ENCODE measurements at places on chromosomes 12 and 14.

DNA sequence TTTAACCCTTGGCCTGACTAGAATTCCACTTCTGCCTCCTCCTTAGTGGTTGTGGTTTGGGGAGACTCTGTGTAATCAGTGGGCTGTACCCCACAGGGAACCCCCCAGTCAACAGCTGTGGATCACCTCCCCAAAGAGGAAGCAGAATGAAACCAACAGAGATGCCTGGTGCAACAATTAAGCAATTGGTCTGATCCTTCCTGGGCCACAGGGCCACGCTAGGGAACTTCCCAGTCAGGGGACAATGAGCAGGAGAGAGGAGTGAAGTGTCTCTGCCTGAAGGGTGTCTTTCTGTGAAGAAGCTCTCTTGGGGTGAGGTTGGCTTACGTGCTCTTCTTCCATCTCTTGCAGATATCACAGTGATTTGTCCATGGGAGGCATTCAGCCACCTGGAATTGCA lies 8.2 kb downstream of the PDE6H start:
- DNase-seq = no peak

GRCh38 chr12:132163041-132163910 lies 19.0 kb downstream of the NOC4L start:
- no peak for DNase-seq

DNA sequence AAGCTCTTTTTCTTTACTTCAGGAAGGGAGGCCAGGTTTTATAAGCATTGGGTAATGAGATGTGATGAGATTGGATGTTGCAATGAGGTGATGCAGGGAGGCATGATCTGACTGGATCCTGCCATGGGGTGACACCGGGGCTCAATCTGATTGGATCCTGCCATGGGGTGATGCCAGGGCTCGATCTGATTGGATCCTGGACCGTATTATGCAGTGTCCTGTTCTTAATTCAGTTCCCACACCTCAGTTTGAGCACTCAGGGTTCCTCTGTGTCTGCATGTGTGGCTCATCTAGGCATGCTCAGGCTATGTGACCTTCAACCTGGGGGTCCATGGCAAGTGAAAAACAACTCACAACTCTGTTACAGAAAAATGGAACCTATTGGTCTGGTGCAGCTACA lies 166.4 kb downstream of the SLC15A4 start:
- no peak for DNase-seq

- no peak for DNase-seq
Observed at GRCh38 chr12:1497161-1497560, 97.2 kb downstream of the FBXL14 start.

DNA sequence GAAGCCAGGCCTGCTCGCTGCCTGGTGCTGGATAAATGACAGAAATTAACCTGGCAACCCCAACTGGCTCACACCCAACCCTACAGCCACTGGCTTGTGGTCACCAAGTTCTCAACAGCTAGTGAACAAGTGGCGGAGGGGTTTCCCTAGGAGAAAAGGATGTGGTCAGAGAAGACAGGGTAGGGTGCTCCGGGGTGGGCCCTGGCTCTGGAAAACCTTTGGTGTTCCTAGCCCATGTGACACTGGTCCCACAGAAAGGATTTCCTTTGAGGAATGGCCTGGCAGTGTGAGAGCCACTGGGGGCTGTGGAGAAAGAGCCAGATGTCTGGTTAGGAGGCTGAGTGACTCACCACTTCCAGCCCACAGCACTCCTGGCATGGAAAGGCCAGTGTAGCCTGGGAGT lies 8.7 kb downstream of the SYNE3 start:
- DNase-seq = no peak

DNA sequence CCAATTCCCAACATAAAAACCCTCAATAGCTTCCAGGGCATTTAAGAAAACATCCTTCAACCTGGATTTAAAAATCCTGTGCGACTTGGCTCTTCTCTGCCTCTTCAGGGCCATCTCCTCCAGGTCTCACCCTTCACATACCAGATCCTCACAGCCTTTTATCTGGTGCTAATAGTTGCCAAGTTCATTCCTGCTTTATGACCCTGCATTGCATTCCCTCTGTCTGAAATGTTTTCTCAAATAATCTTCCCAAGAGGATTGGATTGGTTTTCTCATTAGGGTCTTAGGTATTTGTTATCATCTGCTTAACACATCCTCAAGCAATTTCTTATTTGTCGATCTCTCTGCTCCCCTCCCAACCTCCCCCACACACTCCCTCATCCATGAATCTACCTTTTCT lies 832.0 kb downstream of the GALC start:
- DNase-seq = no peak

- peak; percentile 90 for DNase-seq
Observed at GRCh38 chr14:99534863-99535262, 53.7 kb downstream of the CCNK start.

DNA sequence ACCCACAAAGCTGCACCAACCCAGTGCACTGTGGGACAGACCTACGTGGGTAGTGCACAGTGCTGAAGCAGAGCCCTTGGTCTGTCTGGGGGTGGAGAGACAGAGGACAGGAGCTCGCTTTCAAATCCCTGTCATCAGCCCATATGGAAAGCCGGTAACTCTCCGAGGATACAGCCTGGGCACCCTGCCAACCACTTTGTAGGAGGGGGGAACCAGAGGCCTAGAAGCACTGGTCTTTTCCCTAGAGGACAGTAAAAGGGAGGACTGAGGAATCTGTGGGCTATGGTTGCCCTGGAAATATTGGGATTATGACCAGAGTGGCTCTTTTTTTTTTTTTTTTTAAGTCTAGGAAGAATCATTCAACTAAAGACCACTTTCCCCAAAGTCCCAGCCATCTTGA lies 74.3 kb downstream of the MAP3K9 start:
- DNase-seq = no peak

- DNase-seq = no peak
Observed at GRCh38 chr14:54890788-54891187, 11.8 kb downstream of the GCH1 start.

GRCh38 chr12:5497329-5498053 lies 65.6 kb downstream of the NTF3 start:
- no peak for DNase-seq

- peak; percentile 80 for DNase-seq
Observed at GRCh38 chr12:64611341-64612284, 1.3 kb downstream of the RASSF3 start.

DNA sequence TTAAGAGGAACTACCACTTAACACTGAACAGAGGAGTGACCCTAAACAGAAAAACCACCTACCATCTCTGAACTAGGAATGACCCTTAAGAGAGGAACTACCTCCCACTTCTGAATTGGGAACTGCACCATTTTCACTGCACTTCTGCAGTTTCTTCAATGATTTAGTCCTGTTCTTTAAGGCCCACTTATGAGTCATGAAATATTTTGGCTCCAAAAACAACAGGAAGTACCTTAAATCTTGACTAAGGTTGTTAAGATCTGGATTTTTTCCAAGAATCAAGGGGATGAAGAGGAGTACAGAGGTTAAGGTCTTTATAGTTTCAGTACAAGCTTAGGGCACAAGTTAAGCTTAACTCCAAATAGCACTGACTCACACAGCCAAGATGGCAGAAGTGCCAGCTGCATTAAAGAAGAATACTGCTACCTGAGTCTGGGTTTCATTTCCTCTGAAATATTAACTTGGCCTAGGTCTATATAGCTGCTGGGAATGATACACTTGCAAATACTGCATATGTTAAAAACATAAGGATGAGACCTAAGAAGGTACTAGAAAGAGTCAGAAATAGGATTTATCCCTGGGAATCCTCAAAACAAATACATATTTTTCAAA lies 4.2 kb downstream of the NPC2 start:
- DNase-seq = no peak

DNA sequence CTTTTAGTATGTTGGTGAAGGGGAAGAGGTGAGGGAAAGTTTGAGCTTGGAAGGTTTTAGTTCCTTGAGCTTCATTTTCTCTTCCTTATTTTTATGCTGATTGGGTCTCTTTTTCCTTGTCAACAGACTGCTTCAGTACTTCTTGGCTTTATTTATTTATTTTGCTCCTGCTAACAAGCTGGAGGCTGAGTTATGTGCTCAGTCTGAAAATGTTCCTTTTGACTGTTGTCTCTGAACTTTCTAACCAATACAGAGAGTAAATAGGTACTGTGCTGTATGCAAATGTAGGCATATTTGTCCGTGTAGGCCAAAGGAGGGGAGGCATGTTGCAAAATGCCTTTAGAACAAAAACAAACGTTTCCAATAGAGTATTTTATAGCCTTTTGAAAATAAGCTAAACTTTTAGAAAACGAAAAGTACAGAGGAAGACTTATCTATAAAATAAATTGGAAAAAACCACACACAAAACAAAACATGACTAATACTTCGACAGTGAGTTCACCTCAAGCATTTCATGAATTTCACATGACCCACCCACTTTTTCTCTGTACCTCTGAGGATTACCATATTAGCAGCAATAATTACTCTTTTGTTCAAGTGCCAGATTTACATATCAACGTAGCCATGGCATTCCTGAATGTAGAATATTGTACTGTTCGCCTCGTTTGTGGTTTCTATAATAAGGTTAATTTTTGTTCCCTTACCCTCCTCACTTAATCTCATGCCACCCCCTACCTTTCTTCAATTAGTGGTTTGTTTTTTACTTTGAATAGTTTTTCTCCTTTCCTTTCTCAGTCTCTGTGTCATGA lies 4.7 kb upstream of the CREBL2 start:
- DNase-seq = no peak

- no peak for DNase-seq
Observed at GRCh38 chr12:74021937-74022336, 515.7 kb upstream of the ATXN7L3B start.

GRCh38 chr14:21431126-21431525 lies 24.8 kb downstream of the CHD8 start:
- no peak for DNase-seq

- DNase-seq = no peak
Observed at GRCh38 chr12:71626098-71626497, 37.5 kb downstream of the ZFC3H1 start.

DNA sequence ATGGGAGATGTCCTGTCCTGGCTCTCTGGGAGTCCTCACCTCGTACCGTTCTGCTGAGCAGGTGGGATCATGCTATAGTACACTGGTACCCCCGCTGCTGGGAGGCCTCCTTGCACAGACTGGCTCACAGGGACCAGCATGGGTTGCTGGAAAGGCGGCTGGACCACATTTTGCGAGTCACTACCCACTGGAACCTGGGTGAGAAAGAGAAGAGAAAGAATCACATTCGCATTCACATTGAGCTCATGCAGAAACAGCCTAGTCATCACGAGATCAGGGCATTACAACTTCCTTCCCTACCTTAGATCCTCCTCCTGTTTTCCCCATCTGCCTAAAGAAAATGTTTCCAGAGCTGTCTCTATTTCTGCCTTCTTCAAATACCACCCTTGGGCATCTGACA lies 17.3 kb upstream of the STAC3 start:
- DNase-seq = no peak

GRCh38 chr12:103050273-103050672 lies 92.8 kb downstream of the ASCL1 start:
- DNase-seq = no peak

DNA sequence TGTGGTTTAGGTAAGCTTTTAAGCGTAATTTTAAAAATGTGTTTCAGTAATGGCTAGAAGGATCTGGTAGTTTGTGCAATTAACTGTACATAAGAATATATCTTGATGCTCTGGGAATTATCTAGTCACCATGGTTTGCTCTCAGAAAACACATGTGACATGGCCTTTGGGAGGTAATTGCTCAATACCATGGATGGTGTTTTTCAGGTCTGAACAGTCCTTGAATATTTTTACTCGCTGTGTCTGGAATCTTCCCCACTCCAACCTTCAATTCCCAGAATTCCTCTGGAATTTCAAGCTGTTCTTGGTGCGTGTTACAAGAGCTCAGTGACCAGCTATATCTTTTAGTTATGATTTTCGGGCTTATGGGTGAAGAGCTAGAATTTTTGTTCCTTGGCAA lies 85.3 kb downstream of the DAAM1 start:
- DNase-seq = no peak

- no peak for DNase-seq
Observed at GRCh38 chr14:43449291-43449690, 1057.8 kb downstream of the FSCB start.

DNA sequence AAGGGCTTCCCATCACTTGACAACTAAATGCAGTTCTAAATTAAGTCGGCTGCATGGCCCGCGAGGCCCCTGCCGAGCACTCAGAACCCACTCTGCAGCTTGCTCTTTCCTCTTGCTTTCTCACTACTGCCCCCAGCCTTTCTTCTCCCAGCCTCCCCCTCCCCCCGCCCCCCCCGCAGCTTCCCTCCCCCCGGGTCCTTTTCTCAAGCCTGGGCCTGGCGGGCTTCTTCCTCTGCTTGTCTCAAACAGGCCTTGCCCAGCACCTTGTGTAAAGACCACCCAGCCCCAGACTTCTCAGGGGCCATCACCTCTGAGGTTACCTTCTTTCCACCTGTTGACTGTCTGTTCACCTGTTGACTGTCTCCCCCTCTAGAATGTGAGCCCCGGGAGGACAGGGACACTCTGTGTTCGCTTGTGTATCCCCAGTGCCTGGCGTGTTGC lies 1.1 kb downstream of the CYP46A1 start:
- peak; percentile 49 for DNase-seq

DNA sequence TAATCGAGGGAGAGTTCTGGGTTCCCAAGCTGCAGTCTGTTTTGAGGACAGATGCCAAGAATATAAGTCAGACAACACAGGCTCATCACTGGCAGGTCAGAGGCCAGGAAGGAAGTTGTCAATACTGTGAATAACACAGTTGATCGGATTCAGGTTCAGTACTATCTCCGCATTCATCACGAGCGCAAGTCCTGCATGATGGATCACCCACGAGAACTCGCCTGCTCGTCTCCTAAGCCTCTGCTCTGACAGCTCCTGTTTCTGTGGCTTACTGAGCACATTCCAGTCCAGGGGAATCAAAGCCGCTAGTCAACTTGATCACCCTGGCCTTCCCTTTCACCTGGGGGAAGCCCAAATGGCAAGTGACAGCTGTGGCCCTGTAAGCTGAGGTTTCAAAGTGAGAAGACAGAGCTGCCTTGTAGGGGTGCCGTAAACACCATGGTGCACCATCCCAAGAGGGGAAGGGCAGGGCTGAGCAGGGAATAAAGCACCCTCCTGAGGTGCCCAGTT lies 60.1 kb upstream of the DICER1 start:
- DNase-seq = no peak

GRCh38 chr12:92539976-92540781 lies 162.6 kb upstream of the PLEKHG7 start:
- DNase-seq = peak; percentile 65

DNA sequence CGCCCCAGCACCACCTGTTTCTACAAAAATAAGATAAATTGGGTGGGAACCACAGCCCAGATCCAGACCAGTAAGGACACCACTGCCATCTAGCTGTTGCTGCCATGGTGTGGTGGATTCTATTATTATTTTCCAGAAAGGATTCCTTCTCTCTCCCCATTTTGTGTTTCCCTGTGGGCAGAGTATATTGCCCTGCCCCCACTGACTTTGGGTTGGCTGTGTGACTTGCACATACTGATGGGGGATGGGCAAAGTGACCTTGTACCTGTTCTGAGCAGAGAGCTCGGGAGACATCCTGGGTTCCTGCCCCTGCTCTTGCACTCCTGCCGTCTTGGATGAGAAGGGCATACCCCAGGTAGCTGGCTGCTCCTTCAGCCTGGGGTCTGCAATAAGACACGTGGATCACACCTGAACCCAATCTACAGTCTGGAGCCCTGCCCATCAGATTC lies 24.3 kb downstream of the MOAP1 start:
- no peak for DNase-seq

DNA sequence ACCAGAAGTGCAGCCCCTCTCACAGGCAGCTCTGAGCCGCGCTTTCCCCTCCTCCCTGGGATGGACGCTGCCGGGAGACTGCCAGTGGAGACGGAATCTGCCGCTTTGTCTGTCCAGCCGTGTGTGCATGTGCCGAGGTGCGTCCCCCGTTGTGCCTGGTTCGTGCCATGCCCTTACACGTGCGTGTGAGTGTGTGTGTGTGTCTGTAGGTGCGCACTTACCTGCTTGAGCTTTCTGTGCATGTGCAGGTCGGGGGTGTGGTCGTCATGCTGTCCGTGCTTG lies 12.3 kb upstream of the TAMALIN start:
- DNase-seq = no peak

Data from sigmoid colon (tissue), 7 donors.